ENCODE measurements at places on chromosomes 2 and 18.

- DNase-seq: no peak
These were observed 28.7 kb upstream of the CCDC150 start for GRCh38 chr2:196610796-196611195.

GRCh38 chr18:65721619-65722018, 29.2 kb upstream of the CDH7 start:
- no peak for DNase-seq

DNA sequence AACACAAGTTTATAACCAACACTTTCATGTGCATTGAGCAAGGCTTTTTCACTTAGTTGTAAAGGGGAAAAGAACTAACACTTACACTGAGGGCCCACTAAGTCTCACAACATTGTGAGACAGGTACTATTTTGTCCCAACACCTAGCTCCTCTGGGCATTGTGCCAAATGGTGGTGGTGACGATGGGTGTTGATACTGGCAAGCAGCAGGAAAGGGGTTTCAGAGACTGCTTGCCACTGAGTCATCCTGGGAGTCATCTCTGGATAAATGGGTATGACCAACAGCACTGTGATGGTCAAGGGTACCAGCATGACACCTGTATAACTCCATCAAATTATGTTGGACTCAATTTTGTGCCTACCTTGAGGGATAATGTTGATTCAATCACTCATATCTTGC, 138.8 kb upstream of the ITGA6 start:
- DNase-seq: peak; percentile 52

DNA sequence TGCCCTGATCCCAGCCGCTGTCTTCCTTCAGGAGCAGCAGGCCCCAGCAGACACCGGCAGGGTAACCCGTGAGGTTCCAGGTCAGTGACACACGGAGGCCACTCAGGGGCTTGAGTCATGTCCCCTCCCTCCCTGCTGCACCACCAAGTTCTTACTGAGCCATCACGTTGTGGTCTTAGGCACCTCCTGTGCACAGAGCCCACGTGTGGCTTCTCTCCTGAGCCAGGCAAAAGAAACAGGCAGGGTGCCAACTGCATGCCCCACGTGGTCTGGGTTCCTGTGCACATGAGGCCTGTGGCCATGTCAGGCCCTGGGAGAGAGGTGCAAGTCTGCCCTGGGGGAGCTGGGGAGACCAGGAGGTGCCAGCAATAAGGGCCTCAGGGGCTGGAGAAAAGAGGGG, 264.8 kb downstream of the KLHL29 start:
- no peak for DNase-seq

DNA sequence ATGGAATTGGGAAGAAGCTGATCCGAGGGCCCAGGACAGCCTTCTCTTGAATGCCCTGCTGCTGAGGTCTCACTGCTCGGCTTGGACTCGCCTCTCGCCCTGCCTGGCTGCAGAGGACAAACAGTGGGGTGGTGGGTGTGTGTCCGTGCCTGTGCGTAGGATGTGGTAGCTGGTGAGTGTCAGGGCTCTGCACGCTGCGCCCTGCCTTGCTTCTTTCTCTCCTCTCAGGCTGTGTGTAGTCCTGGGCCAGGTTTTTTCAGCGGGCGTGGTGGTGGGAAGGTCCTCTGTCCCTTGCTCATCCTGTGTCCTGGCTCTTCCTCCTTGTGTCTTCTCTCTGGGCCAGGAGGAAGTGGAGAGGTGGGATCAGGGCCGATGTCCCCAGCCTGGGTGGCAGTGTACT, 44.8 kb downstream of the RRM2 start:
- DNase-seq: no peak

- no peak for DNase-seq
These were observed 11.2 kb downstream of the STK25 start for GRCh38 chr2:241496904-241497877.

- DNase-seq: no peak
These were observed 405.8 kb downstream of the EPHA4 start for GRCh38 chr2:221166292-221166691.

GRCh38 chr2:171432206-171432968, 1.4 kb downstream of the METTL8 start:
- DNase-seq: no peak

DNA sequence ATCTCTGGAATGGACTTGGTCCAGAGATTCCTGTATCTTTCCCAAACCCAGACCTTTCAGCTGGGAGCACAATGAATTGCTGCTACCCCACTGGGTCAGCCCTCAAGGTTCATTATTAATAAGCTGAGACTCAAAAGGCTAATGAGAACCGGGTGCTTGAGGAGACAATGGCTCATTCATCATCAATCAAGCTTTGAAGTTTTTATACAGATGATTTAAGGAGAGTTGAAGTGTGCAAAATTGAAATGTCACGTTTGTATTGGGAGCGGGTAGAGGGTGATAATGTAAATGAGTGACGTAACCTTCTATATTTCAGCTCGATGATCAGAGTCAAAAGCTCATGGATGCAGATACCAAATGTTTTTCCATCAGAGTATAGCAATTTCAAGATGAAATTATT, 744.9 kb downstream of the ERBB4 start:
- DNase-seq: no peak

GRCh38 chr2:124318913-124319312, 293.8 kb downstream of the CNTNAP5 start:
- DNase-seq: no peak

- no peak for DNase-seq
These were observed 14.7 kb downstream of the NEDD4L start for GRCh38 chr18:58058720-58059119.

GRCh38 chr2:207165121-207166038, at the start of gene KLF7:
Gene KLF7 (minus strand): TSS chr2:207165948. CDS start chr2:207165568, 380 bp downstream.
- DNase-seq: peak; percentile 12

DNA sequence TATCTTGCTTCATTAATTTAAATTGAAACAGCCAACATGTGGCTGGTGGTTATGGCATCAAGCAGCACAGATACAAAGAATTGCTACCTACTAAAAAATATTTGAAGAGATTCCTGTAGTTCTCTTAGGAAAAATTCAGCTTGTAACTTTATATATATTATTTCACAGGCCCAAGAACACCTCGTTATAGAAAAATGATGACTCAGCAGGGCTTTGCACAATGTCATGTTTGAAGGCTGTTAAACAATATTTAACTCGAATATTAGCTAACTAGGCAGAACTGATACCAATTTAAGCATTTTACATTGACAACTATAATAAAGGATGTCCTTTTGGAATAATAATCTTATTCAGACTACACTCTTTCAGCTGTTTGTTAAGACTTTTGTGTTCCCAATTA, 102.3 kb upstream of the LYPD1 start:
- DNase-seq: no peak

DNA sequence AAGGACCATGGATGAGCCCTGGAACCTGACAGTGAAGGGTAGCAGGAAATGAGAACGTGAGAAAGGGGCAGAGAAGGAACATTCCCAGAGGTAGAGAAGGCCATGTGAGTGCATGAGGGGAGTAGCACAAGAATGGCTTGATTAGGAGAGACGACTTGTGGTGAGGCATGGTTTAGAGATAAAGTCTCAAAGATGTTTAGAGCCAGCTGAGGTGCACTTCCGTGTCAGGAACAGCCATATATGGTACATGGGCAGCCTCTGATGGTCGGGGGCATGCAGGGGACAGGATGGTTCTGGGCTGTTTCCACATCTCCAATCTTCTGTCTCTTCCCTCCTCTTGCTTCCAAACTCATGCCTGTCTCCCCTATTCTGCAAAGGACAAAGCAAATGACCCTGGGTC, 28.8 kb upstream of the EFEMP1 start:
- DNase-seq: no peak

- DNase-seq: no peak
These were observed 247.1 kb upstream of the UBE2E3 start for GRCh38 chr2:180733330-180733729.

- DNase-seq: peak; percentile 58
These were observed 1.1 kb downstream of the CASP8 start for GRCh38 chr2:201261471-201261870.
